ENCODE measurements at places on chromosomes 12 and 14. TPM values are rescaled to one million over a fixed set of nuclear protein-coding genes. Genes with fewer than 3 reads are reported as not detected.
A peak's percentile ranks its signal among the peaks of the same experiment; 100 is the strongest.

DNA sequence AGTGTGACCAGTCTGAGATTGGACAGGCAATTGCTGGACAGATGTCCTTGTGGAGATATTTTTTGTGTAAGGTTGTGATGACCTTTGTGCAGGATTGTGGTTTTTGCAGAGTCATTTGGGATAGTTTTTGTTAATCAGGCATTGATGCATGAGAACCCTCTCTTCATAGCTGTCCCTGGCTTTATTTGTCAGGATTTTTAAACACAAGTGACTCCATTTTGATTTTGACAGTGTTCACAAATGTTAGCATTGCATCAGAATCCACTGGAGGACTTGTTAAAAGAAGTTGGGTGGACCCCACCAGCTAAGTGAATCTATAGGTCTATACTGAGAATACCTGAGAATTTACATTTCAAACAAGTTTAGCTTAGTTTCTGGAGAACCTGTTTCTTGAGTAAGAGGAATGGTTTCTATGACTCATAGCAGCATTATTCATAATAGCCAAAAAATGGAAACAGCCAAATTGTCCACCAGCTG is 11.8 kb downstream of the FNTB start:
- H3K4me3 ChIP-seq, result no peak overlapping the region
- no peak overlapping the region for H3K27ac ChIP-seq
- DNase-seq, result no peak
- peaks cover 32% of the 10 kb centered on the region for H3K4me1 ChIP-seq
- peaks cover under 1% of the 10 kb centered on the region for H3K36me3 ChIP-seq

DNA sequence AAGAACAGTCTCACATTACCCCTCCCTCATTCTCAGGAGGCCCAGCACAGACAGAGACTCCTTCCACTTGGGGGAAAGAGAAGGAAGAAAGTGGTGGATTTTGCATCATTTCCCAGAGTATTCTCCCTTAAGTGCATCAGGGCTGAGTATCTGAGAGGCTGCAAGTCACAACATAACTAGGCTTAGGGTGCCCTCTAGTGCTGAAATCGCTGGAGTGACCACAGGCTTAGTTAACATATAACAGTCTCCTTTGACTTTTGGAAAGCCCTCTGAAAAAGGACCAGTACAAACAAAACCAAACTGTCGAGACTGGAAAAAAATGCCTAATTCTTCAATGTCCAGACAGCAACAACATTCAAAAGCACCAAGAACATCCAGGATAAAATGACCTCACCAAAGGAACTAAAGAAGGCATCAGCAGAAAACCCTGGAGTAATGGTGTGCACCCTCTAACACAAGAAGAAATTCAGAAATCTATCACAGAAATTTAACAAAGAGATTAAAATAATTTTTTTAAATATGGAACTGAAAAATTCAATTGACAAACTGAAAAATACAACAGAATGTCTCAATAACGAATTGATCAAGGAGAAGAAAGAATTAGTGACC is 412.3 kb downstream of the RPS29 start:
- H3K27ac ChIP-seq, result no peak overlapping the region
- peaks cover 5% of the 10 kb centered on the region for H3K27me3 ChIP-seq
- H3K4me1 ChIP-seq, result no peaks in the 10 kb centered on the region

Gene CCNB1IP1
- 30.8 TPM for total RNA-seq

DNA sequence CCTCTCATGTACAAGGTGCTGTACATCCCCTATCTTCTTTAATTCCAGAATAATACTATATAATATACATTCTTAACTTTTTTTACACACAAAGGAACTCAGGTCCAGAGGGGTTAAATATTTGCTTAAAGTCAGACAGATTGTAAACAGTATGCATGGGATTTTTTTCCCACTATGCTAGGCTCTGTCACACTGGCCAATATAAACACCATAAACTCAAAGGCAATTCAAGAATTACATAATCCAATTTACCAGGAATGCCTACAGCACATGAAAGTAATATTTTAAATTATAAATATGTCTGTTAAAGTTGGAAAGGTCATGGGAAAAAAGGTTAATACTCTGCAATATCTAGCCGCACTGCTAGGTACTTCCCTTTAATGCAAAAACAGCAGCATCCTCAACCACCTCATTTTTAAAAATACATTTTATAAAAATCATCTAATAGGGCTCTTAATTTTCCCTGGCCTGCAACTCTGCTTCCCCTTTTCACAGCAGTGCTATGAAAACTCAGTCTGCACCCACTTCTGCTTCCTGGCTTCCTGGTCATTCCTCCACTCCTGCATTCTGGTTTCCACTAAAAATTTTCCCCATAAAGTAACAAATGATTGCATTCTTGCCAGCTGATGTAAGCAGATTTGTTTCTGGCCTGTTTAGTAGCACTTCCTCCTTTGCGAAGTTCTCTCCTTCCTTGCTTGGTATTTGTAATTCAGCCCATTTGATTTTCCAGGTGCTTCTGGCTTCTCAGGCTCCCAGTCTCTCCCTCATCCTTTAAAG is 128.1 kb downstream of the ITPR2 start:
- no peaks in the 10 kb centered on the region for H3K27me3 ChIP-seq
- no peak for DNase-seq
- peaks cover 7% of the 10 kb centered on the region for H3K36me3 ChIP-seq
- H3K4me3 ChIP-seq, result no peak overlapping the region
- no peaks in the 10 kb centered on the region for H3K4me1 ChIP-seq

DNA sequence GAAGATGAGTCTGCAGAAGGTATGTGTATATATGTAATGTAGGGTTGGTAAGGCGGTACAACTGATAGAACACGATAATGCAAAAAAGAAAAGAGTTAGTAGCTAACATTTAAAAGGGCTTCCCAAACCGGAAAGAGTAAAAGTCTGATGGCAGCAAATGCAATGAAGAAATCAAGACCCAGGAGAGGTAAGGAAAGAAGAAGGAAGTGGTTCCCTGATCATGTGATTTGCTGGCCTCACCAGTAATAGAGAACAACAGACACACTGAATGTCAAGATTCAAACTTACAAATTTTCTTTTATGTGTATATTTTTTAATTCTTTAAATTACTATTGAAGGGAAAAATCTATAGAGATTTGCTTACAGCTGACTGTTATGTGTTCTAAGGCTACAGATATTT is 18.4 kb downstream of the ZFC3H1 start:
- peaks cover 65% of the 10 kb centered on the region for H3K36me3 ChIP-seq
- H3K4me3 ChIP-seq, result no peak overlapping the region
- H3K27ac ChIP-seq, result no peak overlapping the region
- DNase-seq, result no peak
- no peaks in the 10 kb centered on the region for H3K27me3 ChIP-seq

DNA sequence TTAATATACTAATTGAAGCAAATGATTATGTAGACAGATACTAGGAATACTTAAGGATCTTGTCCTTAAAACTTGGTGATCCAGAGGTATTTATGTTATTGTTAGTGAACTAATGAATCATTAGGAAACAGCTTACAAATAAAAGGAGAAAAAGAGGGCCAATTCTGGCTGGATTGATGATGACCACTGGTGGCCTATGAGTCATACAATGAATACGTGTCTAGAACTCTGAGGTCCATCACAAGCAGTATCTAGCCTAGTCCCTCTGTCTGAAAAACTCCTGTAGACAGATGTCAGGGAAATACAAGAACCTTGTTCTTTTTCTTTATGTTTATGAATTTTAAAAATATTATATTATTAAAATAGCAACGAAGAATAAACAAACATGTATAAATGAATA is 51.7 kb upstream of the RTL1 start:
- H3K4me1 ChIP-seq, result no peaks in the 10 kb centered on the region
- DNase-seq, result no peak
- H3K4me3 ChIP-seq, result no peak overlapping the region
- H3K27me3 ChIP-seq, result peaks cover 15% of the 10 kb centered on the region

GRCh38 chr14:69540654-69541335 is 33.9 kb downstream of the CCDC177 start:
- no peak overlapping the region for H3K4me3 ChIP-seq
- no peak overlapping the region for H3K27ac ChIP-seq
- no peak for DNase-seq

- peak overlapping the region; percentile 75 for H3K4me3 ChIP-seq
- DNase-seq, result no peak
- H3K4me1 ChIP-seq, result peaks cover 47% of the 10 kb centered on the region
- H3K27me3 ChIP-seq, result peaks cover 23% of the 10 kb centered on the region
- no peak overlapping the region for H3K27ac ChIP-seq
These were observed 352 bp downstream of the PLXNC1 start for GRCh38 chr12:94148739-94149118.

DNA sequence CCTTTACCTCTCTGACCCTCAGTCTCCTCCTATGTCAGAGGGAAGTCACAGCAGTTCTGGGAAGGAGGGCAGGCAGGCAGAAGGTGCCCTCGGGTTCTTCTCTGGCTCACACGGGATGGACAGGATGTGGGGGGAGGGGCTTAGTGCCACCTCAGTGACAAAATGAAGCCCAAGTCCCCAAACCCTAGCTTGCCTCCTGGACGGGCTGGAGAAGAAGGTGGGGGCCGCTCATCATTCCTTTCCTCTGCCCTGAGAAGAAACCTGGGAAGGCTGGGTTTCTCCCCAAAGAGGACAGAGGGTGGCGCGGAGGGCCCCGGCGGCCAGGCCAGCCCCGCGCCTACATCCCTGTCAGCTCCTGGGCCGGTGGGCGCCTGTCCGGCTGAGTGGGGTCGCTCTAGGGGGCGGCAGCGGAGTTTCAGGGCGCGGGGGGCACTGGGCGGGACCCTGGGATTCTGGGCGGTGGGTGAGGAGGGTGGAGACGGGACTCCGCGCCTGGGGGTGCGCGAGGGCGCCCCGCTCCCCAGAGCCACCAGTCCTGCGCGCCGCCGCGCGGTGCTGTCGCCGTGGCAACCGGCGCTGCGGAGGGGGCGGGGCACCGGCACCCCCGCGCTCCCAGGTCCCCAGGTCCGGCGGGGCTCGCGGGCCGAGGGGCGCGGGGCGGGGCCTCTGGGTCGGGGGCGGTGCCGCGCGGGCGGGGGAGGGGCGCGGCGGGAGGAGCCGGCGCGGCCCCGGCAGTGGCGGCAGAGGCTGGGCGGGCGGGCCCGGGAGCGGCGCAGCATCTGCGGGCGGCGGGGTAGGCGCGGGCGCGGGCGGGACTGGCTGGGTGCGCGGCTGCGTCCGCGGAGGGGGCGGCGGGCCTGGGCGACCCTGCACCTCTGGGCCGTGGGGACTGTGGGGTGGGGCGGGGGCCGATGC is at the start of gene TMEM121:
Gene TMEM121 (plus strand): TSS at position 723 of the 915 bp plus-strand sequence. CDS start 2,252 bp downstream, outside the sequence.
- H3K36me3 ChIP-seq, result no peaks in the 10 kb centered on the region
- peak within 1 kb of the TSS; percentile 69 for H3K4me3 ChIP-seq
- peaks cover 25% of the 10 kb centered on the region for H3K4me1 ChIP-seq

Gene C3AR1
- 5.4 TPM for total RNA-seq

GRCh38 chr12:47812797-47813510 is 6.7 kb downstream of the HDAC7 start:
- DNase-seq, result peak; percentile 95
- H3K27ac ChIP-seq, result peak overlapping the region; percentile 97
- peak overlapping the region; percentile 94 for H3K4me3 ChIP-seq
- H3K36me3 ChIP-seq, result peaks cover 65% of the 10 kb centered on the region
- H3K27me3 ChIP-seq, result no peaks in the 10 kb centered on the region

DNA sequence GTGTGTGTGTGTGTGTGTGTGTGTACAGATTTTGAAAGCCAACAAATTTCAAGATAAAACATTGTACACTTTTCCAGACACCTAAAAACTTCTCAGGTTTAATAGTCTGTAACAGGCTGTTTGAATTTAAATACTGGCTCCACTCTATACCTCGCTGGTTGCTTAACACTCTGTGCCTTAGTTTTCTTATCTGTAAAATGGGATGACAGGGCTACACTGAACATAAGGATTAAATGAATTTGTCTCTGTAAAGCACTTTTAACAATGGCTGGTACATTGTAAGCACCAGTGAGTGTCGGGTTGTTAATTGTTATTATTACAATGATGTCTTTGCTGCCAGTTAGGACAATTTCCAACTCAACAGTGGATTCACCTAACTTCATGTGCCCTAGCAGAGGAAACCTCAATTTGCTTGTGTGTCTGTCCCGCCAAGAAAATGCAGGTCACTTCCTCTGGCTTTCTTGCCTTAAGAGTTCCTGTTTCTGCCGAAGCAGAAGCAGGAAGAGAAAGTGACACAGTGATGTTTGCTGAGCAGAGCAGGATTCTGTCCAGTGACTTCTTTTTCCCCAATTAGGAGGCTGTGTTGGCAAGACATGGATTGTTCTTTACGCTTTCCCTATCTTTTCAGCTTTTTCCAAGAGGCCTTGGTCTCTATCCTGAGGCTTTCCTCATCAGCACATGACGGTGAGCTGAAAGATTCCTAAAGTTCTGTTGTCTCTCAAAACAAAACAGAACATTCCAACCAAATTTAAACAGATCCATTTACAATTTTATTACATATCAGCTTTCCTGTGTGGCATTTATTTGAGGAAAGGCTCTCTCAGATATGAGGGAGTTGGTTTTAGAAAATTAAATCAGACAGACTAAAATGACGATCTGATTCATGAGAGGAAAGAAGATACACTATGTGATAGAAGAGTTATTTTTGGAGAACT is 154.1 kb upstream of the ATP2B1 start:
- peak overlapping the region; percentile 94 for H3K27ac ChIP-seq
- peaks cover 27% of the 10 kb centered on the region for H3K36me3 ChIP-seq
- peak; percentile 62 for DNase-seq
- H3K4me3 ChIP-seq, result peak overlapping the region; percentile 64

DNA sequence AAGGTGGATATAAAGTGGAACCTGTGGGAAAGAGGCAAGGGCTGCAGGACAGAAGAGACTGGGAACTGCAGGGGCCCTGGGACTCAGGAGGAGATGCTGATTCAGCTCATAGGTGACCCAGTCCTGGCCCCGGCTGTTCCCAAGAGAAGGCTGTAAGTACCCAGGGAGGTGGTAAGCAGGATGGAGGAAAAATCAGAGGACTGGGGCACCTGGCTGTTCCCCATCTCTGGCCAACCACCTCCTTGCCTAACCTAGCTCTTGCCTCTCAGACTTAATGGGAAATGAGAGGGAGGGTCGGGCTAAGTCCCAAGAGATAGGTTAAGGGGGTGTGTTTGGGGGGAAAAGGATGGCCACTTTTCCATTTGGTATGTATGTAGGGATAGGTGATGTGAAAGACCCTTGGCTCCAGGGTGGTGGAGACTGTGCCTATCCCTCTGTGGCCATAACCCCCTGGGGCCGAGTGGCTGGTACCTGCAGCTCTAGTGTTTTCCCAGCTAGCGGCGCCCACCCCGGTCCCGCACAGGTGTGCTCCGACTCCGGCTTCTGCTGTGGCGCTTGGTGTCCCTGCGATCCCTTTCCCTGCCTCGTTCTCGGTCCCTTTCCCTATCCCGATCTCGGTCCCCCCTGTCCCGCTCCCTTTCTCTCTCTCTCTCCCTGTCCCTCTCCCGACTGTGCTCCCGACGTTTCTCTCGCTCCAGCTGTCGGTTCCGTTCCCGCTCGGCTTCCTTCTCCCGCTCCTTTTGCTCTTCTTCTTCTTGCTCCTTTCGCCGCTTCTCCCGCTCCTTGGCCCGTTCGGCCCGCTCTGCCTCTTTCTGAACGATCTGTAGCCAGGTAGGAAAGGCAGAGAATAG is 1.6 kb upstream of the CDH24 start:
- H3K36me3 ChIP-seq, result peaks cover 42% of the 10 kb centered on the region
- H3K27me3 ChIP-seq, result peaks cover 8% of the 10 kb centered on the region
- H3K4me3 ChIP-seq, result no peak overlapping the region
- H3K27ac ChIP-seq, result peak overlapping the region; percentile 7

Measured in activated CD4-positive, alpha-beta T cell treated with anti-CD3 and anti-CD28 coated beads, Interleukin-2, amount 10 ng/mL, durations not matched to agents 7 days and 5 days (primary cell).